Fibroblast of villous mesenchyme (primary cell): ENCODE measurements at places on chromosomes 3 and 15. TPM values are rescaled to one million over a fixed set of nuclear protein-coding genes. Genes with fewer than 3 reads are reported as not detected.

Gene PLA1A
- not detected in 2 replicates for total RNA-seq

Gene SLC24A5
- not detected in 2 replicates for total RNA-seq

Gene SH2D7
- not detected in 2 replicates for total RNA-seq

Gene TIGIT
- total RNA-seq: under 0.01 TPM in 1 of 2 replicates, not detected in the other

Gene CMTM8
- total RNA-seq: not detected in 2 replicates

Gene IL12A
- 0.64 and 2.2 TPM in 2 replicates for total RNA-seq

Gene CX3CR1
- total RNA-seq: not detected in 2 replicates

Gene SLC28A2
- not detected in 2 replicates for total RNA-seq

Gene FBLN2
- 30.2 and 50.6 TPM in 2 replicates for total RNA-seq

Gene CDHR4
- not detected in 2 replicates for total RNA-seq

Gene CFAP100
- not detected in 2 replicates for total RNA-seq

Gene CHP1
- total RNA-seq: 87.9 and 111 TPM in 2 replicates

Gene HHLA2
- not detected in 2 replicates for total RNA-seq
